ENCODE measurements at places on chromosomes 7 and 10. TPM values are rescaled to one million over a fixed set of nuclear protein-coding genes. Genes with fewer than 3 reads are reported as not detected.

Gene RBP3
- 0.07 TPM for polyA plus RNA-seq

DNA sequence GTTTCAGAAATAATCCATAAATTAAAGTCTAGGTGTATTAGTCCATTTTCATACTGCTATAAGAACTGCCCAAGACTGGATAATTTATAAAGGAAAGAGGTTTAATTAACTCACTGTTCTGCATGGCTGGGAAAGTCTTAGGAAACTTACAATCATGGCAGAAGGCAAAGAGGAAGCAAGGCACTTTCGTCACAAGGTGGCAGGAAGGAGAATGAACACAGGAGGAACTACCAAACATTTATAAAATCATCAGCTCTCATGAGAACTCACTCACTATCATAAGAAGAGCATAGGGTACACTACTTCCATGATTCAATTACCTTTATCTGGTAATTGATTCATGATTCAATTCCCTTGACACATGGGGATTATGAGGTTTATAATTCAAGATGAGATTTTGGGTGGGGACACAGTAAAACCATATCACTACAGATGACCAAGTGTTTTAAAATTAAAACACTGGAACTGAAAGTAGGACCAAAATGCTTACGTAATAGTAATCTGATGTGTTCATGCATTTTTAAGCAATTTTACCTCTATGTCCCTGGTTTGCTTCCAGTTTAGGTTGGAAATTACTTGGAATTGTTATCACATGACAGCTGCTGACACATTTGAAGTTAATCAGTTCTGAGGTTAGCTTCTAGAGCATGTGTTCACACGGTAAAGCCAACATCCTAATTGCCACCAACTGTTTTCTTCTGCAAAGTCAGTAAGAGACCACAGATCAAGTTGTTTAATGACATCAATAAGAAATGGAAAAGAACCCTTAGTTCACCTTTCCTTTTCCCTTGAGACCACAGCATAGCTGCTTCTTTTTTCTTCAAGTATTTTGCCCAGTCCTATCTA is 48.4 kb upstream of the SEMA3C start:
- DNase-seq = no peak

- DNase-seq = no peak
Observed at GRCh38 chr7:51233374-51233773, 83.2 kb downstream of the COBL start.

Gene TACR2
- 0.57 TPM for polyA plus RNA-seq

Data from right lung (tissue), 10 donors.